HS-27A (cell line): ENCODE measurements at places on chromosomes 2 and 18.

DNA sequence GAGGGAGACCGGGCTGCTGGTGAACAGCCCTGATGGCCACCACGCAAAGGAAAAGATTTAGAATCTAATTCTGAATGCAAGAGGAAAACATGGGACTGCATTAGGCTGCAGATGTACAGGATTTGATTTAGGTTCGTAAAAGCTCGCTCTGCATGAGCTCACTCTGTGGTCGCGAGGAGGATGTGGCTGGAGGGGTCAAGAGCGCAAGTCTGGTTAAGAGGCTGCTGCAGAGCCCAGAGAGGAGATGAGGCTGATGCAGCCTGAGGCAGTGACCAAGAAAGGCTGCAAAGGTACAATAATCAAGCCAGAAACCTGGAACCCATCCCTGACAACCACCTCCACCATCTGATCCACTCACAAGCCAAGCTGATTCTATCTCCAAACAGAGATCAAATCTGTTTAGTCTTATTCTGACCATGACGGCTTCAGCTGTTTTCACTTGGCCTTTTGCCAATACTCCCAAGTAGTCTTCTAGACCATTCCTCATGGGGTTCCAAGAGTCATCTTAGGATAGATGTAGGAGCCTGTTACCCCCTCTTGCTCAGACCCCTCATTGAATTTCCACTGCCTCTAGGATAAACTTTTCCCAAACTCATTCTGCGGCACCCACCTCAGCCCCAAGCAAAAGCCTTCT is 58.9 kb upstream of the ARL4C start:
- no peak for DNase-seq

- DNase-seq = no peak
These were observed 223.7 kb upstream of the SMAD7 start for GRCh38 chr18:49174478-49174877.

- no peak for DNase-seq
These were observed 197.7 kb downstream of the UBE2E3 start for GRCh38 chr2:181178130-181178529.

DNA sequence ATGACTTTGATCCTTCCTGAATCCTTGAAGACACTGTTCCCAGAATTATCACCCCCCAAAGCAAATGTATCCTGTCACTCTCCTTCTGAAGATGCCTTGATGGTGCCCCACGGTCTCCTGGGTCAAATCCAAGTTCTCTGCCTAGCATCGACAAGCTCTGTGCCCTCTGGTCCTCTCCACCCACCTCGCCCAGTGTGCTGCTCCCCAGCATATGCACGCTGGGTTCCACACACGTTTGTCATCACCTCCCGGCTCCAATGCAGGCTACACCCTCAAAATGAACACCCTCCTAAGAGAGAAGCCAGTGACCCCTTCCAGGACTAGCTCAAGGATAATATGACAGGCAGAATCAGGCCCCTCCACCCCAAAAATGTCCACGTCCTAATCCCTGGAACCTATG is 39.5 kb upstream of the CREG2 start:
- DNase-seq = no peak

- DNase-seq = no peak
These were observed 460.5 kb downstream of the TGIF1 start for GRCh38 chr18:3910512-3910911.

DNA sequence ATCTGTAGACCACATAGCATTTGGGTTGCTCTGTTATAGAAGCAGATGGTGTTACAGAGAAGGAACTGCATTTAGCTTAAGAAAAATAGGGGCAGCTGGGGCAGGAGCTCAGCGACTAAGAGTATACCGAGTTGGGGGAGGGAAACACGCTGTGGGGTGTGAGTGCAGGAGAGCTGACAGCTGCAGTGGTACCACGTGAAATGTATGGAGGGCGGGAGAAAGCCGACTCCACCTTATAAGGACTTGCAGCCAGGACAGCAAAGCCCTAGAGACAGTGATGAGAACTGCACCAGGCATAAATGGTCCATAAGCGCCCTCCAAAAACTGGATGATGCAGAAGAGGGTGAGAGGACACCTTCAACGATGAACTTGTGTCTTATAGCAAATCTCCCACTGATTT is 237.6 kb downstream of the PRKCE start:
- no peak for DNase-seq

GRCh38 chr2:30209227-30209626 is 22.1 kb upstream of the LBH start:
- no peak for DNase-seq

- peak; percentile 49 for DNase-seq
These were observed 305.8 kb downstream of the TSN start for GRCh38 chr2:122061206-122061605.

DNA sequence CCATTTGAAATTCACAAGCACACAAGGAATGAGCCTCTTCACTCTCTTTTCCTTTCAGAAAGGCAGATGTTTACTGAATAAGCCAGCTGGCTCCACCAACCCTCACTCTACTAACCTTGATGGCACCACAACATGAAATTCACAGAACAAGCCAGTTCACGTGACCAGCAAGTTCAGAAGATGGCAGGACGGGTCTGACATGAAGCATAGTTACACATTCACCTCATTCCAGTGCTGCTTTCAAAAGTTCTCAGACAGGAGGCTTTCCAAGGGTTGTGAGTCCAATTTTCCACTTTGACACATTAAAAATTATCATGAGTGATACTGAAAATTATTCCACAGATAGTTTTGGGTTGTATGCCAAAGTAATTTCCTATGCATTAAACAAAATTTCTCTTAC is 74.2 kb upstream of the MBOAT2 start:
- DNase-seq = no peak

DNA sequence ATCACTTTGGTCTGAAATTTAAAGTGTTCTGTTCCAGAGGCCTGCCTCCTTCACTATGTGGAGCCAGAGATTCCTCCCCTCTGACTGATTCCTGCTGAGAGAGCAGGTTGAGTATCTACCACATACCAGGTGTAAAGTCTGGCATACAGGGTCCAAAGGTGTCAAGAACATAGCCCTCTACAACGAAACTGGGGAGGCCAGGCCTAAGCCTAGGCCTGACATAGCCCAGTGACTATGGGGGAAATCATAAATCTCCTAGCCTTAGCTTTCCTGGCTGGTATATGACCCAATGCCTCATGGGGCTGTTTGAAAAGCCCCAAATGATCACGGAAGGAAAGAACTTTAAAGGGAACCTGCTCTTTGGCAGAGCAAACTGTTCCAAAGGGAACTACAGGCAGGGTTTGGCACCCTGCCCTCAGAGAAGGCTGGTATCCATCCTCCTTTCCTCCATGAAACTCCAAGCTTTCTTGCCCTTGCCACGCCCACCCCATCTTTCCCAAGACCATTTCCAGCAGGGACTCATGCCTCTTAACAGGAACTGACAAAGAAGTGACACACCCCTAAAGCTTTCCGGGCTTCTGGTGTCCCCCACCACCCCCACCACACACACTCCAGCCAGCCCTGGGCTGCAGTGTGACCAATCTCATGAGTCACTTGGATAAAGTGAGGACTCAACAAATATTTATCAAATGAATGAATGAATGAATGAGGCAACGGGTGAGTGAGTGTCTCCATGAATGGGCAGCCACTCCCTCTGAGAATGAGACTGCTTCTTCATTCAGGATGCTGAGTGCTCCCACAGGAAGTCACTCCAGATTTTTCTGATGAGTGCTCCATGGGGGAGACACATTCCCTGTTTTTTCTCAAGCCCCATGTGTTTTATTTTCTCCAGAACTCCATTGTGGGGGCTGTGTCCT is 114.5 kb upstream of the STPG4 start:
- DNase-seq = peak; percentile 99

DNA sequence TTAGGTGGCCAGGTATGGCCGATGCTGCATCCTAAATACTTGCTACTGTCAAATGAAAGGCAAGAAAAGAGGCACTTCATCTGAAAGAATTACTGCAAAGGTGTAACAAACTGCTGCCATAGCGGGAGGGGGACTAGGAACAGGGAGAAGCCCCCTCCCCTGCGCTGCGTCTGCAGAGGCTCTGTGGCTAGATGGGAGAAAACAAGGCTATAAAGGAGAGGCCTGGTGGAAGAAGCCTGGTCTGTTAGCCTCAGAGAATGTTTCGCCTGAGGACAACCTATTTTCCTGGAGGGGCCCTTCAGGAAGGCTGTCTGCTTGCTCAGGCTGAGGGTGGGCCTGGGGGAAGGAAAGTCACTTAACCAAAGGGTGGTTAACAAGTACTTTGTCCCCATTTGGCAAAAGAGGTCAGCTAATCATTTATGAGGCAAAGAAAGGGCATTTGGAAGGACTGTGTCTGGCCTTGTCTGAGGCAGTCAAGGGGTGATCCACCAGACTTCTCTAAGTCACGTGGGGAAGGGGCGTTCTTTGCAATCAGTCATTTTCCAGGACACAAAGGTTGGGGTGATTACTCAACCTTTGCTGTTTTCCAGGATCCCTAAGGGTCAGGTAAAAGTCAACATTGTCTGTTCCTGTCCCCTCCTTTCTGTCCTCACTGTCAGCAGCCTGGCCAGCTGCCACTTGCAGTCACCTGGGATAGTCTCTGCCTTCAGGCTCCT is 103.0 kb upstream of the TMEM200C start:
- DNase-seq = no peak

GRCh38 chr2:25202275-25202674 is 33.9 kb upstream of the POMC start:
- DNase-seq = no peak

DNA sequence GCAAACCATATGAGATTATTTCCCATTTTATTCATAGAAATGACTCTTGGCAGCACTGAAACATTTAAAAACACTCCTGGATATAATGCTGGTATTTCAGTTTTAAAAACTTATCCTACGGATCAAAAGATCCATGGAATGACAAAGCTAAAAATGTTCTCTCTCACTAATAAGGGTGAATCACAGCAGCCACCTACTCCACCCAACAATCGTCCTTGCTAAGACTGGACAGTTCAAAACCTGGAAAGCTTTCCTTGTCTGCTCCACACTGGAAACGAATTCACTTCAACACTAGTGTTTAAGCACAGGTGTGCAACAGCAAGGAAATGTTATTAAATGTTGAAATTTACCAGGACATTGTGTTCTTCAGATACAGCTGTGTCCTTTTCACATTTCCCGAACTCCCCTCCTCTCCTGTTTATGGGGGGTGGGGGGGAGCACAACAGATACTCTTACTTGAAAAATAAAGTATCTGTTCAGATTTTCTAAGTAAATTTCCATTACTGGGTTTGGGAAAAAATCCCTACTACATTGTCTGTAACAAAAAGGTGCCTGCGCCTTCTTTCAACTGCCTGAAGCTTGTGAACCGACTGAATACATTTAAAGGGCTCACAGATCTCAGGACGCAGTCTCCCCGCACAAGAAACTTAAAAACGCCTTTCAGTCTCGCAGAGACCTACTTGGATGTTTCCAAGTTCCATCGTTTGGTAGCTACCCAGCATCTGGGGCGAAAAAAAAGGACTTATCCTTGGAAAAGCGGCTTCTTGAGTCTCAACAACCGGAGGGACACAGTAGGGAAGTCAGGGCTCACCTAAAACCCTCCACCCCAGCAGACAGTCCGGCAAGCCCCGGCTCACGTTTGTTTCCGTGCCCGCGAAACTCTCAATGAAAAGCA is 1.3 kb downstream of the YWHAQ start:
- no peak for DNase-seq

GRCh38 chr2:240713071-240713927 is 21.6 kb downstream of the AQP12A start:
- no peak for DNase-seq

DNA sequence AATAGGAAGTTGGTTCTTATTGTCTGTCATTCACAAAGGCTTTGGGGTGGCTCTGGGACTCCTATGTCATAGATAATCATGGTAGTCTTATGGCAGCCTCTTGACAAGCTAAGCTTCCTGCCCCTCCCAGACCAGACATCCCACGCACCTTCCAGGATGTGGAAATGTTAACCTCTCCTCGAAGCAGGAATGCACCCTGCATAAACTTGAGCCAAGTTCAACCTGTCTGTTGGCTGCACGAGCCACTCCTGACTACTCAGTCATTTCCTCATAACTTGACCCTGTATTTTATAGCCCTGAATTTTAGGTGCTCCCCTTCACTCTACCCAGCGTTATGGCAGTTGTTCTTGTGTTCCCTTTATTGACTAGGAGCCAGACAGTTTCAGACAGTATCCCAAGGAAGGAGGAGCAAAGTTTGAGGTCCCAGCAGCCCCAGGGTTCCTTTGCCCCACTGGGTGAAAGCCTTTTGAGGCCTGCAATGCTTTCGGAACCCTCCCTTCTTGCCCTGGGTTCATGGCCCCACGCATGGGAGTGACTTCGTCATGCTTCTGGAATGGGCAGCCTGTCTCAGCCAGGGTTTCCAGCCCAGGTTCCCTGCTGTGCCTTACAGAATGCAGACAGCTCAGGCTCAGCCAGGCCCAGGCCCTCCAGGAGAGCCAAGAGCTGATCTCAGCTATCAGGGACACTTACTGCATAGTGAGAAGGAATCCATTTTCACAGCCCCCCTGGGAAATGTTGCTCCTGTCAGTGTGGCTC is 15.6 kb upstream of the INO80C start:
- peak; percentile 70 for DNase-seq

DNA sequence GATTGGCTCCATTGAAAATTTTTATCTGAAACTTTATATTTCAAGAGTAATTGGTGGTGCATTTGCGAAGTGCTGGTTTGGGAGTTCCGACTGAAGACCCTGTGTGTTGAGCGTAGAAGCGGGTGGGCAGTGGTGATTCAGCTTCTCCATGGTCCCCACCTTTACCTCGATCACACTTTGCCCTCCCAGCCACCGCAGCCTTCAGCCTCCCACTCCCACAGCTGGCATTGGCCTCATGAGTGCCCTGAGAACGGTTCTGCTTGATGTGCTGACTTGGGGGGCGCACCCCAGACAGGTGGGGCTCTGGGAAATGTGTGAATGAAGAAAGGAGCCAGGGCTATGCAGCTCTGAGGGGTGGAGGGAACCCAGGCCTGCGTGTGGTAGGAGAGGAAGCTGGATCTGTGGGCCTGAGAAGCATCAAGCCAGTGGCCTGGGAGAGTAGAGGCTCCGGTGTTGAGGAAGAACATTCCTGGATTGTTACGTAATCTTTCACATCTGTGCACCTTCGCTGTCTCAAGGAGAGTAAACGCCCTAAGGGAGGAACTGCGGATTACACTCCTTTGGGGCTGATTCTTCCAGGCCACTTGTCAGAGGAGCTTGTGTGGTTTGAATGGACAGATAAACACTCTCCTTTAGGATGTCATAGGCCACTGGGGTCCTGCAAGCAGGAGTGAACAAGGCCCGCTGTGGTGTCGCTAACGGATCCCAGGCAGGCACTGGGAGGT is 83.8 kb downstream of the NPAS2 start:
- DNase-seq = no peak

GRCh38 chr18:35141567-35142274 is 99.1 kb upstream of the ZNF397 start:
- DNase-seq = no peak

DNA sequence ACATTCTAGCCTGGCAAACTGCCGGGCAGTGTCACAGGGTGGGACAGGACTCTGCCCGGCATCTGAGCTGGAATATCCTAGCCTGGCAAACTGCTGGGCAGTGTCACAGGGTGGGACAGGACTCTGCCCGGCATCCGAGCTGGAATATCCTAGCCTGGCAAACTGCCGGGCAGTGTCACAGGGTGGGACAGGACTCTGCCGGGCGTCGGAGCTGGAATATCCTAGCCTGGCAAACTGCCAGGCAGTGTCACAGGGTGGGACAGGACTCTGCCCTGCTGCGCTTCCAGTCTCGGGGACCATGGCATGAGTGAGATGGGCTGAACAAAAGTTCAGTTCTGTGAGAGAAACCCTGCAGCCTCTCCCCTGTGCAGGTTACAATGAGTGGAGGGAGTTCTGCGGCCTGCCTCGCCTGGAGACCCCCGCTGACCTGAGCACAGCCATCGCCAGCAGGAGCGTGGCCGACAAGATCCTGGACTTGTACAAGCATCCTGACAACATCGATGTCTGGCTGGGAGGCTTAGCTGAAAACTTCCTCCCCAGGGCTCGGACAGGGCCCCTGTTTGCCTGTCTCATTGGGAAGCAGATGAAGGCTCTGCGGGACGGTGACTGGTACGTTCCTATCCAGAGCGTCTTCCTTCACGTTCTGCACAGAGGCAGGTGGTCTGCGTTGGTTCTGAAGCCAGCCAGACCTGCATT is 80.3 kb downstream of the TPO start:
- DNase-seq = no peak
